ENCODE measurements at places on chromosomes 1 and 21.

DNA sequence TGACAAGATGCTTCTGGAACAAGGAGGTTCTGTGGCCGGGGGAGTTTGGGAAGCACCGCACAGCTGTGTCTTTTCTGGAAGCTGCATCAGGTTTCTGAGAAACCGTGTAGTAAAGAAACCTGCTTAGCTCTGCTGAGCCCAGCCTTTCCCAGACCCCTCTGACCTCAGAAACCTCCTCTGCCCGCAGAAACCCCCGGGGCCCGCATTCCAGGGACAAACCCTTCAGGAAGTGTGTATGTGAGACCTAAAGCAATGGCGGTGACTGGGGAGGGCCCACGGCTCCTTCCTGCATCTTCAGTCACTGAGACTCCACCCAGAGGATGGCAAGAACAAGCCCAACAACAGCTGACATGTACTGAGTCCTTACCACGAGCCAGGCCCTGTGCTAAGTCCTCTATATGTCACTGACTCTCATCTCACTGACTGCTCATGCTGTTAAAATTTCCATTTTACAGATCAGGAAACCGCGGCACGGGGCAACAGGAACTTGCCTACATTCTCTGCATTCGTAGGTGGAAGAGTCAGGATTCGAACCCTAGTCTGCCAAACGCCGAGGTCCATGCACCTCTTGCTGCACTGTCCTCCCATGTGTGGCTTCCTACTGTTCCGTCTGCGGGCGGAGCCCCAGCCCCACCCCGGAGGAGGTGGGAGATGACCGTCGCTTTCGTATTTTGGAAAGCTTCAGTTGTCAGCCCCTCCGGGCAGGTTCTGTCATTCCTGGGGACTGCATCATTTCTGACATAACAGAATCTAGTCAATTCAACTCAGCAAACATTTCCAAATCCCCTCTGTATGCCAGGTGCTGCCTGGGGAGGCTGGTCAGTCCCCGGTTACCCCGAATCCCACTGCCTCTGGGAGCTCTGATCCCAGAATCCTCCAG, 73.3 kb upstream of the KLHDC7A start:
- no peak for DNase-seq

- no peak for DNase-seq
Measured at GRCh38 chr1:7650801-7651200, 120.3 kb upstream of the VAMP3 start.

DNA sequence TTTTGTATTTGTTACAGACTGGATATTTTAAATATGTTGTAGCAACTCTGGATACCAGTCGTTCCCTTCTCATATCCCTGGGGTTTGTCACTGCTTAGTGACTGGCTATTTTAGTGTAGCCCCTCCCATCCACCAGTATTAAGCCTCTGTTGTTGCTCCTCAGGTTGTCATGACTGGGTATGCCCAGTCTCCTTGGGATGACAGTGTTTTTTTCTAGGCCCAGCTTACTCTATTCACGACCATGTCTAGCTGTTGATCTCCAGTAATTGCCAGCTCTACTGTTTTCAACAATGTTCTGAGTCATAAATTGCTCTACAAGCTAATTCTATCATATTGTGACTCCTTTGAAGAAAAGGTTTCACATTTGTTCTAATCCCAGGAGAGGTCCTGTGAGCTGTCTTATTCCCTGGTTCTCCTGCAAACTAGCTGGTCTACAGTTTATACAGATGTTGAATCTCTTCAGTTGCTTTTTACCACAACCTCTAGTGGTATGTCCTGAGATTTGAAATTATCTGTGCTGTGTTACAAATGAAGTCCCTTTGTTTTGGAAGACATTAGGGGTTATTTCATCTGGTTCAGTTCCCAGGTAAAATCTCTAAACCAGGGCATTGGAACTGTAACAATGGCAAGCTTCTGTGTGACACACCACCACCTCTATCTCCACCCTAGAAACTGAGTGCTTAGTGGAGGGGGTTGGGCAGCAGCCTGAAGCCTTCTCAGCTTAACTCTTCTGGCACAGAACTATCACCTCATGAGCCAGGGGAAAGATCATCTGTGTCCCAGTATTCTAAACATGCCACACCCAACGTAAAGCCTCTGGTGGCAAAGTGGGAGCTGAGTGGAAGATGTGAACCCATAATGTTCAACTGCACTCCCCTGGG, 124.6 kb downstream of the TRIM33 start:
- no peak for DNase-seq

DNA sequence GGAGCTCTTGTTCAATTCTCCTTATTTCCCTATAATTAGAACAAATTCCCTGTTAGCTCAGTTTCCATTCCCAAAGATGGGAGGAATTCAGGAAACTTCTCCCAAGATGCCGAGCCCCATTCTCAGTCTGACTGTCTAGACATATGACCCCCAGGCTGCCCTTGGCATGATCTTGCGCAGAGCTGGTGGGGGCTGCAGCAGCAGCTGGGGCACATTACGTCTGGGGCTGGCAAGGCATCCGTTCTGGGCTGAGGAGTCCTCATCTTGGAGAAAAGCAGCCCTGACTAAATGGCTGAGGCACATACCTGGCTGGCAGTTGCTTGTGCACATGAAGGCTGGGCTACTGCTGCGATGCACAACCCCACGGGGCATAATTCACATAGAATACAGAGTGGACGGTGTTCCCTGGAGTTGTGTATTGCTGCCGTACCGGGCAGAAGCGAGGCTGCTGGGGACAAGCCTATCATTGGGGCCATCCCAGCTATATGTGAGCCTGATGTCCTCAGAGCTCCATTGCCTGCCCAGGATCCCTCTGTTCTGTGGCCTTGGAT, 36.4 kb upstream of the TRABD2B start:
- no peak for DNase-seq

DNA sequence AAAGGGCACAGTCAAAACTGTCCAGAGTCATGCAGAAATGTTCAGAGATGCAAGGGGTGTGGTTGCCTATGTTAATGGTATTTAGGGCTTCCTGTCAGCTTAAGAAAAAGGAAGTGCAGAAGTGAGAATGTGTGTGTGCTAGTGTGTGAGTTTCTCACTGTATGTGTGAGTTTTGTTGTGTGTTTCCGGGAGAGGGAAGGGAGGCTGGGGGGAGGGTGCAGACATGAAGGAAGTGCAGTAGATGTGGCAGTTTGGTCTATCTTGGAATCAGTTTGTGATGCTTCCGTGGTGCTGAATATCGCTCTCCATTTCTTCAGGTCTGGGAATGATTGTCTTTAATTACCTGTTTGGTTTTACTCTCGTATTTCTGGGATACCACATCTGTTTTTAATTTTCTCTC, 16.5 kb upstream of the ATP6V1G3 start:
- DNase-seq, result peak; percentile 14

Data from hindlimb muscle (tissue), 1 donor.